ENCODE measurements at places on chromosomes 13 and 19.

DNA sequence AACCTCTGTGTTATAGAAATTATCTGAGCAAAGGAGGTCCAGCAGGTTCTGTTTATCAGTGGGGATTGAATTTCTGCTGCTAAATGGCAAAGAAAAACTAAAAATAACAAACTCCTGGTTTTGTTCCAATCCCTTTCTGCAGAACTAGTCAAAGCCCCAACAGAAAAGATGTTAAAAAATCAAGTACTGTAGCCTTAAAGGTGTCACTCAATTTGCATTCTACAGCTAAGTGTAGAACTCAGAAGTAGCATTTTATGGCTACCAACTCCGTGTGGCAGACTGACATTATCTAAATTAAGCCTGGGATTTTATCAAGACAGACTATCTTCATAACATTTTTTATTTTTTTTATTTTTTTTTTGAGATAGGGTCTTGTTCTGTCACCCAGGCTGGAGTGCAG is 91.5 kb upstream of the SLC15A1 start:
- no peak for DNase-seq

DNA sequence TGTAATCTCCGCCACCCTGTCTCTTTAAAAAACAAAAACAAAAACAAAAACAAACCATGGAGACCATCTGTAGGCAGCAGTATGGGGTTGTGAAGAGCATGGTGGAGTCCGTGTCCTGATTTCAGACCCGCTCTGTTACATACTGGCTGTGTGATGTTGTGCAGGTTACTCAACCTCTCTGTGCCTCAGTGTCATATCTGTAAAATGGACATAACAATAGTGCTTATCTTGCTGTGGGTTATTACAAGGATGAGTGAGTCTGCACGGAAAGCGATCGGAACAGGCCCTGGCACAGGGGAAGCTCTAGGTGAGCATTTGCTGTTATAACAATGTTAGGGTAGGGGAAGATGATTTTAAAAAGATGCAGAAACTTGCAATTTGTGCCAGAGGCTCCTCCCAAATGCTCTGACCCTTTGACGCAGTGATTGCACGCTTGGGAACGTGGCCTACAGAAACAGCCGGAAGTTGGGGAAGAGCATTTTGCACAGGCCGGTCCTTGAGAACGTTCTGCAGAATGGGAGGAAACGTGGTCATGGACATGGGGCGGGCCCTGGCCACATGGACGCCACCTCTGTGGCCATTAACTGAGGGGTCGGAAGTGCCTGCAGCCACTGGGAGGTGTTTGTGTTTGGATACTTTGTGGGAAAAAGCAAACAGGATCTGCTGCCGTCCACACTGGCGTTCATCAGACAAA is 15.7 kb upstream of the SELENOW start:
- no peak for DNase-seq

GRCh38 chr13:98576200-98576945 is 534 bp downstream of the STK24 start:
- DNase-seq, result no peak

DNA sequence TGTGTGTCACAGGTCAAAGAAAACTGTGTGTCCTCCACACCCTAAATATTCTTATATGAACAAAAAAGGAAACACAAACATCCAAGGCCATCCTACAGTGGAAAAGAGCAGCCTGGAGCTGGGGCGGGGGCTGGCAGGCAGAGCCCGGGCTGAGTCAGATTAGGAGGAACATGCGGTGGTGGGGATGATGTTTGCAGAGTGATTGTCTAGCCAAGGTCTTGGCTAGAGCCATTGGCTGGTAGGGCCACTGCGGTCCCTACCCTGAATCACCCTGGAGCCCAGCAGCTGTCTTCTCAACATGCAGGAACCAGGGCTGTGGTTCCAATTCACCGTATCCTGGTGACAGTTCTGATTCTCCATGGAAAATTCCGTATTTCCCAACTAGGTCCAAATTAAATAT is 439.5 kb downstream of the FGF9 start:
- DNase-seq, result no peak

DNA sequence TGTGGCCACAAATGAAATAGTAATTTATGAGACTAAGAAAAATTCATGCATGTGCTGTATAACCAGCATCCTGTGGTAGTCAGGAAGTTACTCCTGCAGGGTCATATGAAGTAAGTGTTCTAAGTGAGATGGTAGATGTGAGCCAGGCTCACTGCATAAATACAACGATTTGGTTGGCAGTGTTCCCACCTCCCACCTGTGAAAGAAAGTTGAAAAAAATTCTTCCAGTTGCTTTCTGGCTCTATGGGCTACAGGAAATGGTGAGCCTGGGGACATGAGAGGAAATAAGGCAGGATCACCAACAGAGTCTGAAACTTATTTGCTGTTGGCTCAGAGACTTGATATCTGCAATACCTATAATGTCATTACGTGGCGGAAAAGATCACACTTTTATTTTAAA is 301.7 kb upstream of the SPRY2 start:
- no peak for DNase-seq

- peak; percentile 32 for DNase-seq
These were observed 550.7 kb upstream of the SLITRK5 start for GRCh38 chr13:87120476-87120875.

GRCh38 chr13:39049274-39049673 is 11.0 kb downstream of the NHLRC3 start:
- no peak for DNase-seq

- DNase-seq, result peak; percentile 2
These were observed 81.5 kb upstream of the SLC7A1 start for GRCh38 chr13:29676941-29677452.

DNA sequence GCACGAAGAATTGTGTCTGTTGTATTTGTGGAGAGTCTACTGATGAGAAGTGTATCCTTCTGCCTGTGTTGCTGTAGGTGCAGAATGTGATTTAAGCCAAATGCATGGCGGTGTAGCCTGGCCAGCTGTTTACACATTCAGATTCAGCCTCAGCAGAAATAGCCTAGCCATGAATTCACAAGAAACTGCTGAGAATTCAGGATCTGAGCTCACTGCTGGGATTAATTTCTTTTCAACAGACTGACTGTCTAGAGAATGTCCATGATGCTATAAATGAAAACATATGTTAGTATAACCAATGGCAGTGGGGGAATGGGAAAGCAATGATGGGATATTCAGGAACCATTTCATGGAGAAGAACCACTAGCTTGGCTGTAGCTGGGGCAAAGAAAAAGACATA is 77.4 kb upstream of the RNF113B start:
- peak; percentile 75 for DNase-seq

DNA sequence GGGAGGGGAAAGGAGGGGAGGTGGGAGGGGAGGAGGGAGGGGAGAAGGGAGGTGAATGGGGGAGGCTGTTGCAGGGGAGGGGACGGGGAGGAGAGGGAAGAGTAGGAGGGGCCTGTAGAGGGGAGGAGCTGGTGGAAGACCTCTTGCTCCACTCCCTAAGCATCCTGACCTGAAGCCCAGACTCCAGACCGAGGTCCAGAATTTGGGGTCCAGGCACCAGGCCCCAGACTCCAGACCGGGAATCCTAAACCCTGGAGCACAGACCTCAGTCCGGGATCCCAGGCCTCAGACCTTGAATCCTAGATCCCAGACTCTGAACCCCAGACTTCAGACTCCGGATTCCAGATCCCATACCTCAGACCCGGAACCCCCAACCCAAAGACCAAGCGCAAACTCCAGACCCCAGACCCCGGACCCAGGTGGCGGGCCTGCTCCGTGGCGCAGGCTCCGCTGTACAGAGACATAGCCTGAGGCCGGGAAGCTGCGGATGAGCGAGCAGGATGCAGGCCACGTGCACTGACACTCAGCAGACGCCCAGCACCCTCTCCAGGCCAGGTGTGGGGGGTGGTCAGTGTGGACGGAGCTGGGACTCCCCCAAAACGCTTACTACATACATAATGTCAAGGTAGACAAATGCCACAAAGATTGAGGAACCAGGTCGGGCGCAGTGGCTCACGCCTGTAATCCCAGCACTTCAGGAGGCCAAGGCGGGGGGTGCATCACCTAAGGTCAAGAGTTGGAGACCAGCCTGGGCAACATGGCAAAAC is 710 bp upstream of the BTBD2 start:
- DNase-seq, result peak; percentile 80

- no peak for DNase-seq
These were observed 687 bp upstream of the HRC start for GRCh38 chr19:49155820-49156346.

- DNase-seq, result no peak
These were observed 1.1 kb upstream of the NANOS3 start for GRCh38 chr19:13875824-13876223.

DNA sequence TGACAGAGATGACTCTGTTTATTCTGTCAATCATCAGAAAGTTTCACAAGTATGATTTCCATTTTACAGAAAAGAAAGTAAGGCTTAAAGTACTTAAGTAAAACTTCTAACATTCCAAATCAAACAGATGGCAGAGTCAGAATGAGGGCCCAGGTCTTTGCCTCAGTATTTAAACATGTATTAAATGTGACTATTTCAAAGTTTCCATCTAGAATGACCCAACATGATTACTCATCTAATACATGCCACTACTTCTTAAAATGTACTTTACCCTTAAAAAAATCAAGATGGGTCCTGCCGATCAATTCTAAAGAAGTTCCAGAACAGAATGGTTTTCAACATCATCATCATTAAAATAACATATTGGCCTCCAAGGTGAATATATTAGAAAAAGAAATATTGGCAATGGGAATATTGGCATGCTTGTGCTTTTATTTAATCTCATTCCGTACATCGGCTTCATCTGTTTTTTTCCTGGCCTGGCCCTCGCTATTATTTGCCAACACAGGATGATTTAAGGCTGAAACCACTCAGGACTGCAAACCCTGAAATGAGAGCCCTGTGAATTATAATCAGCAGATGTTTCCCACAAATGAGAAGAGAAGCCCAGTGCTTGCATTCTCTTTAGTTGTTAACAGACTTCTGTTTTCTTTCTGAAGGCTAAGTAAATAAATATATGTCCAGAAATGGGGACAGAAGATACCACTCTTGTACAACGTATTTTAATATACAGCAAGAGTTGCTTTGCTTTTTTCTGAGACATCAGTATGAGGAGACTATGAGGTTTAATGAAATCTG is 340.0 kb downstream of the DNAJC15 start:
- peak; percentile 65 for DNase-seq

DNA sequence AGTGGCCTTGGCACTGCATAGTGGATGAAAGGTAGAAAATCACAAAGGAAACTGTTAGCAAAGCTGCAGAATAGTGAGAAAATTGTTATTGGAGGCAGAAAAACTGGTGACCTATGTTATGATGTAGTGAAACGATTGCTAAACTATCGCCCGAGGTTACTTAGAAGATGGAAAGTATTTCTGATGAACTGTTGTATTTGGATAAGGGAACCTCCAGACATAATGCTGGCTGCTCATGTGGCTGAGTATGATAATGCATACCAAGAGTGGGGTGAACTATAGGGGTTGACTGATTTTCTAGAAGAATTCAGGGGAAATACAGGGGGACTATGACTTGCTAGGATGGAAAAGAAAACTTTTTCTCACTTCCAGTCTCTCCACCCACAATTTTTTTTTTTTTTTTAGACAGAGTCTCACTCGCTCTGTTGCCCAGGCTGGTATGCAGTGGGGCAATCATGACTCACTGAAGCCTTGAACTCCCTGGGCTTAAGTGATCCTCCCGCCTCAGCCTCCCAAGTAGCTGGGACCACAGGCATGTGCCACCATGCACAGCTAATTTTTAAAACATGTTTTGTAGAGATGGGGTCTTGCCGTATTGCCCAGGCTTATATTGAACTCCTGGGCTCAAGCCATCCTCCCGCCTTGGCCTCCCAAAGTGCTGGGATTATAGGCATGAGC is 4.4 kb upstream of the EID2 start:
- no peak for DNase-seq

DNA sequence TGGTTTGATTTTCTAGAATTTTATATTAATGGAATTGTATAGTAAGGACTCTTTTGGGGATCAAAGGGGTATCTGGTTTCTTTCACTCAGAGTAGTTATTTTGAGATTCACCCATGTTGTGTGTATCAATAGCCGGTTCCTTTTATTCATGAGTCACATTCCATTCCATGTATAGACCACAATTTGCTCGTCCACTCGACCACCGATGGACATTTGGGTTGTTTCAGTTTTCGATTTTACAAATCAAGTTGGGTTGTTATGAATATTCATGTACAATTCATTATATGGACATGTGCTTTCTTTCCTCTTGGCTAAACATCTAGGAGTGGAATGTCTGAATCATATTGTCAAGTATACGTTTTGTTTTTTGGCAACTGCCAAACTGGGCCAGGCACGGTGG is 9.6 kb upstream of the EMP3 start:
- DNase-seq, result no peak

GRCh38 chr13:106986033-106986484 is 418.1 kb upstream of the ARGLU1 start:
- DNase-seq, result no peak

DNA sequence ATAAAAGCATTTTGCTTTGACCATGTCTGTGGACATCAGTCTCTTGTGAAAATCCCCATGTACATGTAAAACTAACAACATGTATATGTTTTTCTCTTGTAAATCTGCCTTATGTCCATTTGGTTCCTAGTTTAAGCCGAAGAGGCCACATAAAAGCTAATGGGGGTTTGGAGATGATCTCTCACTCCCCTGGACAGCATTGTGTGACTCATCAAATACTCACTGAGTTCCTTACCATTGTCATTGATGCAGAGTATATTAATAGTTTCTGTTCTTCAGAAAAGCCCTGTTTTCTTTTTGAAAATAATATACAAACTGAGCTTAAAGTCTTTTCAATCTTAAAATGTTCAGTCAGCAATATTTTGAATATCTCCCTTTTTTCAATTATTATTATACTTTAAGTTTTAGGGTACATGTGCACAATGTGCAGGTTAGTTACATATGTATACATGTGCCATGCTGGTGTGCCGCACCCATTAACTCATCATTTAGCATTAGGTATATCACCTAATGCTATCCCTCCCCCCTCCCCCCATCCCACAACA is 536.7 kb upstream of the HTR2A start:
- DNase-seq, result peak; percentile 51

DNA sequence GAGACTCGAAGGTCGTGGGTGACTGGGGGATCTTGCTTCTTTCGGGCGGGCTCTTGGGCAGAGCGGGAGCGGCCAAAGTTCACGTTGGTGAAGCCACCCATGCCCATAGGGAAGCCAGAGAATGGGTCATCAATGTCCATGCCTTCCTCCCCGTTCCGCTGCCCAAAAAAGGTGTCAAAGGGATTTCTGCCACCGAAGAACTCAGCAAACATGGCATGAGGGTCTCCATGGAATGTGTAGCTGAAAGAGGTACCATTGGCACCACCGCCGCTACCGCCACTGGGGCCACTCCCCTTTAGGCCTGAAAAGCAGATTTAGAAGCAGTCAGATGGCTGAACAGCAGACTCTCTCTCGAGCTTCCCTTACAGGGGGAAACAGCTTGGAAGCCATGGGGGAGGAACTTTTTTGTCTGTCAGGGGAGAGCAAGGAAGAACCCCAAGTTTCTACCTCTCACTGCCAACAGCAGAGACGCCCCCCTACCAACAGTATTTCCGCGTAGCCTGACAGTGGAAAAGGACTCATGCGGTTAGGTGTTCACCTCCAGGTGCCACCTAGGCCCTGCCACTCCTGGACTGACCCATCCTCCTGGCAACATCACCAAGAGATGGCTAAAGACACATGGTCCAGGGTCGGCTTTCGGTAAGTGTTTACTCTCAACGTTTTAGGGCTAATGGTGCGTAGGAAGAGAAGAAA is 1.3 kb downstream of the DNAJB1 start:
- no peak for DNase-seq

All from astrocyte of the spinal cord (primary cell).